Renal cortical epithelial cell (primary cell): ENCODE measurements at places on chromosomes 4 and X.
A peak's percentile ranks its signal among the peaks of the same experiment; 100 is the strongest.

- peak; percentile 82 for DNase-seq
Measured at GRCh38 chr4:75639124-75639695, 8.9 kb upstream of the CDKL2 start.

DNA sequence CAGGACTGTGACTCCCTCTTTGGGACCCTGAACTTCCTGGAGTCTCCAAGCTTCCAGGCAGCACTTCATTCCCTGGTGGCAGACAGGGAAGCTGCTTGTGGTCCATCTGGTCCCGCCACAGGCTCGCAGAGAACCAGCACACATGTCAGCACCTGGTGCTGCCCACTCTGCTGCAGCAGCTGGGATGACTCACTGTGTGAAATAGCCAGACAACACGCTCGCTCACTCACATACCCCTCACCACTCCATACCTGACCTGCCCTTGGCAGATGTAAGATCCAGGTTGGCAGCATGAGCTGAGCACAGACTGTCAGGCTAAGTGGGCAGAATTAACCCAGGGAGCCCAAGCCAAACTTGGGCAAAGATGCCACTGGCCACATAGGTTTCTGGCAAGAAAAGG is 613.5 kb downstream of the PCDH18 start:
- DNase-seq: no peak

GRCh38 chr4:93232883-93233282 is 595.7 kb upstream of the ATOH1 start:
- no peak for DNase-seq

DNA sequence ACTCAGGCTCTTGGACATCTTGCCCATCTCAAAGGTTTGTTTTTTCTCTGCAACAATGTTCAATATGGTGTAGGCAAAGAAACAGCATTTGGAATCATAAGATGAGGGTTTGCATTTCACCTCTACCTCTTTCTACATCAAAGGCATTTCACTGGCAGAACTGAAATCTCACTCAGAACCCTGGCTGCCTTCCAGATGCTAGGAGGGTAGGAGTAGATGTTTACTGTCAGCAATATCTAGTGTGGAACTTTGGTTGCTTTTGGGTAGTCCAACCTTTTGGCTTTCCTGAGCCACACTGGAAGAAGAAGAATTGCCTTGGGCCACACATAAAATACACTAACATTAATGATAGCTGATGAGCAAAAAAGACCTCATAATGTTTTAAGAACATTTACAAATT is 297.0 kb upstream of the KLF3 start:
- DNase-seq: no peak

DNA sequence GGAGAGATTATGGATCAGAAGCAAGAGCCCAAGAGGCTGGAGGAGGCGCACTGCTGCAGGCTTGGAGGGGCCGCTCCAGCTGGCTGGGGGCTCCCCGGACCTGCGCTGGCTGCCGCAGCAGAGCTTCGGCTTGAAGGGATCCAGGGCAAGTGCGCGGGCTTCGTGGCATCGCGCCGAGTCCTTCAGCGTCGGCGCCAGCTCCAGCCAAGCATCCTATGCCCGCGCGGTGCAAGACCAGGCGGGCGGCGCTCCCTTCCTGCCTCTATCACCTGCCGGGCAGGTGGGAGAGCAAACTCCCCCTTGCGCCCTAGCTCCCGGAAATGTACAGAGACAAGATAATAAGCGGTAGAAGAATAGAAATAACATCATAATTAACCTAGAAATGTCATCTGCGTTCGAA is 10.5 kb upstream of the UCP1 start:
- DNase-seq: no peak

- DNase-seq: no peak
Measured at GRCh38 chrX:124488412-124489161, 142.2 kb downstream of the SH2D1A start.

DNA sequence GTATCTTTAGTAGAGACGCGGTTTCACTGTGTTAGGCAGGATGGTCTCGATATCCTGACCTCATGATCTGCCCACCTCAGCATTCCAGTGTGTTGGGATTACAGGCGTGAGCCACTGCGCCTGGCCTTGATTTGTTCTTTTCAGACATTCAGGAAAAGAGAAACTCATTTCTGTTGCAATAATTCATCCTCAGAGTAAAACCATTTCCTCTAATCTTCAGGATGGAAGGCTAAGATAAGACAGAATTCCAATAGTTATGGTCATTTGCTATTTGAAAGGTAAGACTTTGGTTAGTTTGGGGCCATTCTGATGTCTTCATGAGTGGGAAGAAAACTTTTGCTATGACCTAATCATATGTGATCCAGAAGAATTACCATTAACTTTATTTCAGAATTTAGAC is 83.0 kb downstream of the LRP2BP start:
- DNase-seq: no peak

DNA sequence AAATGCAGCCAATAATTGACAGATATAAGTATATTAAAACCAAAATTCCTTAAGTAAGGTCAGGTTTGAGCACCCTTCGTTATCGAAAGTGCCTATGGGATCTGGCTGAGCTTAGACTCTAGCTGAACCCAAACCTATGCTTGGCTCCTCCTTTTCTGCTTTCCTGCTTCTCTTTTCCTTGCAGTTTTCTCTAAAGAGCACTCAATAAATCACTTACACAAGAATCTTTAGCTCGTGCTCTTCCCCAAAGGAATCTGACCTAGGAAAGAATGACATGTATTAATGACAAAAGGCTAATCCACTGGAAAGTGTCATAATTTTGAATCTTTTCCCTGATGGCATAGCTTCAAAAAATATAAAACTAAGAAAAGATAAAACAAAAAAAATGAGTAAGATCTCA is 282.7 kb downstream of the DKK2 start:
- no peak for DNase-seq

- DNase-seq: no peak
Measured at GRCh38 chr4:3406021-3406420, 35.7 kb upstream of the HGFAC start.

DNA sequence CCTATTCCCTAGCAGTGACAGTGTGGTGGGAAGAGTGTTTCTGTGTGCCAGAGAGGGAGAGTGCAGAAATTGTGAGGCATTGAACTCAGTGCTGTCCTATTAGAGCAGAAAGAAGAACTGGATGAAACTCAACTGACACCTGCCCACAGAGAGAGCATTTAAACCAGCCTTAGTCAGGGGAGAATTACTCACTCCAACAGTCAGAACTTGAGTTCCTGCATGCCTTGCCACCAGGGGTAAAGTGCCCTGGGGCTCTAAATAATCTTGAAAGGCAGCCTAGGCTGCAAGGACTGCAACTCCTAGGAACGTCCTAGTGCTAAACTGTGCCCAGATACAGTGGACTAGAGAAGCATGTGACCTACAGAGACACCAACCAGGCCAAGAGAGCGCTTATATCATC is 12.8 kb downstream of the CYSLTR1 start:
- DNase-seq: peak; percentile 4

DNA sequence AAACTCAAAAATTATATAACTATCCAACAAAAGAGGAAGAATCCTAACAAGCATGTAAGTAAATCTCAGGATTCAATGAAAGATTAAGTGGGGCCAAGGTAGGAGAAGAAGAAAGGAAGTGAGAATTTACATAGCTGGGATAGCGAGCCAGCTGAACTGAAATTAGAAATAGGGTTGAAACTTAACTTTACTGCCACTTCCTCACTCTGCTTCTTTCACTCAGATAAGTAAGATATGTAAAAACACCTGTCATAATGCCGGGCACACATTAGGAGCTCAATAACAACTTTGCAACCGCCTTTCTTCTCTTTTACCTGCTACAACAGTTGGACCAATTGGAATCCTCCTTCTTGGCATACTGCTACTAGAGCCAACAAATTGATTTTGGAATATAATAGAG is 129.4 kb downstream of the CNKSR2 start:
- no peak for DNase-seq

- no peak for DNase-seq
Measured at GRCh38 chrX:9537781-9538180, 72.9 kb downstream of the TBL1X start.

DNA sequence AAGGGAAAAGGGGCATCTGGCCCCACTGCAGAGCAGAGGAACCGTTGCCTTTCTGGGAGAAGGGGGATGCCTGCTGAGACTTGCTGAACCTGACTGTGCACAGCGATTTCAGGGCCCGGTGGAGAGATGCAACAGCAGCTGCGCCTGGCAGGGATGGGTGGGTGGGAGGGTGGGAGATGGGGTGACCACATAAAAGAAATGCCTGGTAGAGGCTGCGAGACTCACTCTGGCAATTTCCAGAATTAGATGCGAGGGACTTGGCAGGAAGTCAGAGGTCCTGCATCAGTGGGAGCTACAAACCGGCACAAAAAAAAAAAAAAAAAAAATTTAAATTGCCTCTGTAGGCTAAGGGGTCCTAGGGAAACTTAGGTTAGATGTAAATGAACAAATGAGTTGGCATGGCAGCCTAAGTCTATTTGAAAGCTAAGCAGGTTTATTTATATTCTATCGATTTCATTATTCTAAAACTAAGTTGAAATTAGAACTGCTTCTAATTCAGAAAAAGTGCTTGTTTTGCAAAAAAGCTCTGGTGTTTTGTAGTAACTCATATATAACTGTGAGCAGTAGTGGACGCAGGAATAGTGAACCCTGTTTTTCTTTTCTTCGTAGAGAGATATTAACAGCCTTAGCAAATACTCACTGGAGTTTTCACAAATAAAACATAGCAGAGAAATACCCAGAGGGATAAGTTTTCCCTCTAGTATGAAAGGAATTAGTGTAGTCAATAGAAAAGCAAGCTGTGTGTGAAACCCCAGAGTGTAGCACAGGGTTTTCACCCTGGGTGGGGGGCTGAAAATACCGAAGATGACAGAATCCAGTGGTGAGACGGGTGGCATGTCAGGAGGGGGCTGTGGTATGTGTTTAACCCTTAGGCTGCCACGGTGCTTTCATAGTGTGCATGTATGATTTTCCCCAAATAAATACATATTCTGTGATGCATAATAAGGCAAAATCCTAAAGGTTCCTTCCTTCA is 130.1 kb downstream of the EGF start:
- DNase-seq: no peak

DNA sequence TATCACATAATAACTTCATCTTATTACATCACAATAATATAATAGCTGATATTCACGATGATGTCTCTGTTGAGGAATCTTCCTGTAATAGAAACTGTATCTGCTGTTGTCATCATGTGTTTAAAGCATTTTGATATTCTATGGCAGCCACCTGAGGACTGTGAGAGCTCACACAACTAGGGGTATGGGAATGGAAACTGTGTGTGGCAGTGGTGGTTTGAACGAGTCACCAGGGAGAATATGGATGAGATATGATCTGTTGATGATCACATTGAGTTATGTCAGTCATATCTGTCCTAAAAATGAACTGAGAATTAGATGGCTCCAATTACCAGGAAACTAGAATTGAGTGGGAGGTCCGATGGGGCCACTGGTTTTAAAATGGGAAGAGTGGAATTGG is 169.6 kb downstream of the MID1IP1 start:
- DNase-seq: no peak

GRCh38 chrX:131060147-131060546 is 2.0 kb downstream of the ARHGAP36 start:
- DNase-seq: no peak

- DNase-seq: no peak
Measured at GRCh38 chrX:107448625-107448997, 841 bp upstream of the FRMPD3 start.

- DNase-seq: peak; percentile 17
Measured at GRCh38 chr4:74919783-74920182, 13.1 kb upstream of the PARM1 start.

GRCh38 chr4:102478186-102478585 is 23.0 kb upstream of the NFKB1 start:
- no peak for DNase-seq

DNA sequence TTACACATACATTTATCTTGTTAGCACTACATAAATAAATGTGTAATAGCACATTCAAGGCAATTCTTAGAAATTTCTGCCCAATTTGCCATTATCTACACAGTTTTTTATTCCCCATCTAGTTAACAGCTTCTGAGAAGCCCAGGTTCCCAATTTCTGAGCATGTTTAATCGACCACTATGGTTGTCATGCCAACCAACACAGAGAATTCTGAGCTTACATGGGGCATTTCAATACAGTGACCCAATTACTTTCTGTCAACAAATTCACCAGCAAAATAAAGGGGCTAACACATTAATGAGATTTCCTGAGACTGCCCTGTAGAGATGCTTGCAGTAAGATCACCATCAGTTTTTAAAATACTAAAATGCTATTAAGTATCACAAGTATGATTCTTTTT is 22.0 kb downstream of the GPM6A start:
- DNase-seq: no peak

- no peak for DNase-seq
Measured at GRCh38 chrX:10989386-10989785, 121.7 kb upstream of the HCCS start.

DNA sequence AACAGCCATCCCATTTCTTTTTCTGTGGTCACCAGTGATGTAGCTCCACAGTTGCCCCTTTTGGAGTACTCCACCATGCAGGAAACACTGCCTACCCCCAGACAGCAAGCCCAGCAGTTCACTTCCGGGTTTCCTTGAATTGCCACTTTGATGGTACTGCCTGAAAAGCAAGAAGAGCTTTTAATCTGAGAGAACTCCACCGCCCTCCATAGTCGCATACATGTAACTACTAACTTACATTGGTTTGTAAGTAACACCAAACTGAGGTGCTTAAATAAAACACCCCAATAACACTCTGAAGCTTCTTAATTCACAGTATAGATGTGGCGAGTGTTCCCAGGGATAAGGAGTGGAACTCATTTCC is 53.6 kb upstream of the HPSE start:
- no peak for DNase-seq

DNA sequence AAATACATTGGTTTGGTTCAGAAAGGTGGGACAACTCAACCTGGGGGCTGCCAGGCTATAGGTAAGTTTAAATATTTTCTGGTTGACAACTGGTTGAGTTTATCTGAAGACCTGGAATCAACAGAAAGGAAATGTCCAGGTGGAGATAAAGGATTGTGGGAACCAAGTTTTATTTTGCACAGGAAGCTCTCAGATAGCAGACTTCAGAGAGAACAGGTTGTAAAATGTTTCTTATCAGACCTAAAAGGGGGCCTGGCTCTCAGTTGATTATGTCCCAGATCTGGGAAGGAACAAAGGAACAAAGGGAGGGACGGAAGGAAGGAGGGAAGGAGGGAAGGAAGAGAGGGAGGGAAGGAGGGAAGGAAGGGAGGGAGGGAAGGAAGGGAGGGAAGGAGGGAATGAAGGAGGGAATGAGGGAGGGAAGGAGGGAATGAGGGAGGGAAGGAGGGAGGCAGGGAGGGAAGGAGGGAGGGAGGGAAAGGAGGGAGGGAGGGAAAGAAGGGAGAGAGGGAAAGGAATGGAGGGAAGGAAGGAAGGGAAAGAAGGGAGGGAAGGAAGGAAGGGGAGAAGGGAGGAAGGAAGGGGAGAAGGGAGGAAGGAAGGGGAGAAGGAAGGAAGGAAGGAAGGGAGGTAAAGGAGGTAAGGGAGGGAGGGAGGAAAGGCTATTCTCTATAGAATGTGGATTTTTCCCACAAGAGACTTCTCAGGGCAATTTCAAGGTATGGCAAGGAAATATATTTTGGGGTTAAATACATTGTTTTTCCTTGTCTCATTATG is 186.7 kb downstream of the DHRSX start:
- DNase-seq: no peak
